ENCODE measurements at places on chromosomes 16 and 17.

DNA sequence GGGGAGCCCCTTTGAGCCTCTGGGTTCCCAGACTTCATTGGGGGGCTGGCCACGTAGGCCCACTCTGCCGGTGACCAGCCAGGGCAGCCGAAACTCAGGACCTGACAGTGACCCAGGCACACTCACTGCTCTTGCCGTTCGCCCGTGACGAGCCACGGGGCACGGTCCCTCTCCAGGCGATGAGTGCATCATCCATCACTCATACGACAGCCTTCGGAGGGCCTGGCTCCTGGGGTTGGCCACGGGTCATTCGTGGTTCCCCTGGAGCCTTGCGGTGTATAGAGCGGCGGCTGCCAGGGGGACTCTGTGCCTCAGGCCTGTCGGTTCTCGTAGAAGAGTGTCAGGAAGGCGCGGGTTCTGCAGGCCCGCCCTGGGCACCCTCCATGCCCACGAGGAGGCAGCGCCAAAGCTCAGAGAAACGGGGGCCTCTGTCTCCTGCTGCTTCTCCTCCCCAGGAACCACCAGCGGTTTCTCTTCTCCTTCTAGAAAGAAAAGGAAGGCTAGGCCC lies 11.2 kb upstream of the NUDT16L1 start:
- DNase-seq, result no peak

- DNase-seq, result no peak
Observed at GRCh38 chr17:49887086-49887743, 39.3 kb upstream of the TAC4 start.

GRCh38 chr16:80084614-80085013 lies 456.2 kb upstream of the DYNLRB2 start:
- DNase-seq, result peak; percentile 67

GRCh38 chr17:53133876-53134275 lies 688.9 kb upstream of the KIF2B start:
- DNase-seq, result no peak

GRCh38 chr17:45123930-45124796 lies 8.2 kb downstream of the PLCD3 start:
- peak; percentile 91 for DNase-seq

- DNase-seq, result no peak
Observed at GRCh38 chr16:88288303-88288702, 94.5 kb upstream of the ZNF469 start.

DNA sequence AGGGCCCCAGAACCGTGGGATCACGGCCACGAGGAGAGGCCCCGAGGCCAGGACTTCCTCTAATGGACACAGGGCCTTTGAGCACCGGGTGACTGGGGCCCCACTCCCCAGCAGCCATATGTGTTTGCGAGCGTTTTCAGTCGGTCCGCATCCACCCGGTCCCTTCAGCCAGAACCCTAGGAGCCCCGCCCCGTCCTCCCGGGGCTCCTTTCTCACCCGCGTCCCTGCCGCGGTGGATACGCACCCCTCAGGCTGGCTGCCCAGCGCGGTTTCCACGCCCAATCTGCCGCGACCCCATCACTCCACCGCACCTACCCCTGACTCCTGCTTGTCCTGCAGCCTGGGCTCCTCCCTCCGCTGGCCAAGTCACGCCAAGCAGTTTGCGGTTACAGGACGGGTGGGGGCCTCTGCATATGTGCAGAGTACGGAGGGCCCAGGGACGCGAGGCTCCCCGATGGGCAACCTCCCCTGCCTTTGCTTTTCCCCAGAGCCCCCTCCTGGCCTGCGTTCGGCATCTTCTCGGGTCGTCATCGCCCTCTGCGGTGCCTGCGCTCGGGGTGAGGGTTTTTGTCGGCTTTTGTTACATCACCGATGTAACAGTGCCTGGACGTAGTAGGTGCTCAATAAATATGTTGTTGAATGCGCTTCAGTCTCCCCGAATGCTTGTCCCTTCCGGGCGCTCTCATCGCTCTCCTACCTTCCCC lies 1.0 kb upstream of the TTYH2 start:
- DNase-seq, result peak; percentile 45

DNA sequence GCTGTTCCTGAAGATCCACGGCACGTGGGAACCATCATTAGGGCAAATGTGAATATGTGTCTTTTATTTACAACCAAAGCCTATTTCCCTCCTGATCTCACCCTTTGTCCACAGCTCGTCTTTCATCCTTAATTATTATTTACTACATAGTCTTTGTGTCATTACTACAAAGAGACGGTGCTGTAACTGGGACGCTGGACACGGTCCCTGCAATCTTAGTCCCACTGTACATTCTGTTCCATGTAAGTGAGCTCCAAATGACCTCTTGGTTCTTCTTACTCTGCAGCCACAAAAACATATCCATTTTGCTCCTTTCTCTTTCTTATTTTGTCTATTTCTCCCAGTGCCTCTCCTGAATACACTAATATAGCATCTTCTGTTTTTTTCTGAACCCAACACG lies 12.7 kb upstream of the KRT23 start:
- no peak for DNase-seq

DNA sequence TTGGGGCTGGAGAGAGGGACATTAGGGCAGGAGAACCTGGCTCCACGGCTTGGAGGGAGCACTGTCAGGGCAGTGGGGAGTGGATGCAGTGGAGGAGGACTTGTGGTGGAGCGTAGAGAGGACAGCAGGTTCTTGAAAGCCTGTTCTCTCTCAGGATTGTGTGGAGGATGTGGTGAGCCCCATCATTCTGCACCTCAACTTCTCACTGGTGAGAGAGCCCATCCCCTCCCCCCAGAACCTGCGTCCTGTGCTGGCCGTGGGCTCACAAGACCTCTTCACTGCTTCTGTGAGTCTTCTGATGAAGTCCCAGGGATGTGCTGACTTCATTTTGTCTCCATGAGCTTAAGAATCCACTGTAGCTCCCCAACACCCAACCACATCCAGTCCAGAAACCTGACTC lies 13.5 kb downstream of the COX6A2 start:
- no peak for DNase-seq

- peak; percentile 85 for DNase-seq
Observed at GRCh38 chr17:15981646-15982580, 17.6 kb downstream of the ZSWIM7 start.

DNA sequence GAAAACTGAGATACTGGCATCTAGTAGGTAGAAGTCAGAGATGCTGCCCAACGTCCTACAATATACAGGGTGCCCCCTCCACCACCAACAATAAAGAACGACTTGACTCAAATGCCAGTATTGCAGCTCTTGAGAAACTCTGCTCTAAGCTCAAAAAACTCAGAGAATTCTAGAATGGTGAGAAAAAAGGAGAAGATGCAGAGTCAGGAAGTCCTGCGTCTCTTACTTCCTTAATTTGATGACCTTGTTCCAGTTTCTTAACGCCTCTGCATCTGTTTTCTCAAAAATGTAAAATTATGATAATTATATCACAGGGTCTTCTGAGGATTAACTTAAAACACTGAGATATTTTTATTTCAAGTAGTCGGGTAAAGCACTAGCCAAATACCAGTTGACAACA lies 1.7 kb upstream of the HSBP1 start:
- no peak for DNase-seq

DNA sequence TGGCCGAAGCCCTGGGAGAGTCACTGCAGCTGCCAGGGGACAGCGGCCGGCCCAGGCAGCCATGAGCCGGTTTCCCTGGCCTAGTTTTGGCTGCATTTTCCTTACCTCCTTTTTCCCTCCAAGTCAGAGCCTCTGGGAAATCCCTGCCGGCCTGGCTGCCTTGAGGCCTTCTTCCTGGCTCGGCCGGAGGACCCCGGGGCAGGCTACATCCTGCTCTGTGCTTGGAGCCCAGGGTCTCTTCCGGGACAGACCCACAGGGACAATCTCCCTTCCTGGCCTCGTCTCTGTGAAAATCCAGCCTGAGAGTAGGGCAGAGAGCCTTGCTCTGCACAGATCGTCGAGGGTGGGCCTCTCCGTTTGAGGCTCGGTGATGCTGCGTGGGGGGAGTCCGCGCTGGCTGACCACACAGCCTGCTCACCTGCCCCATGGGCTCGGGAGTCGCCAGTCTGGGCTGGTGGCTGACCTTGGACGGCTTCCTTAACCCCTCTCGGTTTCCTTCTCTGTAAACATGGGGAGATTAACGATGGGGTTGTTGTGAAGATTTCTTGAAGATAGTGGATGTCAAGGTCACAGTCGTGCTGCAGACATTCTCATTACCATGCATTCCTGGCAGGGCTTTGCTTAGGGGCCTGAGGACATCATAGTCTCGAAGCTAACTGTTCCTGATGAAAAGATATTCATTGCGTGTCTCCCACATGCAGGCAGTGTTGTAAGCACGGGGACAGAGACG lies 34.8 kb upstream of the CIBAR2 start:
- DNase-seq, result no peak

- peak; percentile 42 for DNase-seq
Observed at GRCh38 chr17:72030067-72030899, 90.5 kb upstream of the SOX9 start.

GRCh38 chr17:20072692-20072992 lies 63.5 kb downstream of the SPECC1 start:
- no peak for DNase-seq

- no peak for DNase-seq
Observed at GRCh38 chr16:2308089-2308962, 32.2 kb downstream of the ABCA3 start.

GRCh38 chr16:59259074-59259949 lies 525.2 kb upstream of the GOT2 start:
- DNase-seq, result no peak

DNA sequence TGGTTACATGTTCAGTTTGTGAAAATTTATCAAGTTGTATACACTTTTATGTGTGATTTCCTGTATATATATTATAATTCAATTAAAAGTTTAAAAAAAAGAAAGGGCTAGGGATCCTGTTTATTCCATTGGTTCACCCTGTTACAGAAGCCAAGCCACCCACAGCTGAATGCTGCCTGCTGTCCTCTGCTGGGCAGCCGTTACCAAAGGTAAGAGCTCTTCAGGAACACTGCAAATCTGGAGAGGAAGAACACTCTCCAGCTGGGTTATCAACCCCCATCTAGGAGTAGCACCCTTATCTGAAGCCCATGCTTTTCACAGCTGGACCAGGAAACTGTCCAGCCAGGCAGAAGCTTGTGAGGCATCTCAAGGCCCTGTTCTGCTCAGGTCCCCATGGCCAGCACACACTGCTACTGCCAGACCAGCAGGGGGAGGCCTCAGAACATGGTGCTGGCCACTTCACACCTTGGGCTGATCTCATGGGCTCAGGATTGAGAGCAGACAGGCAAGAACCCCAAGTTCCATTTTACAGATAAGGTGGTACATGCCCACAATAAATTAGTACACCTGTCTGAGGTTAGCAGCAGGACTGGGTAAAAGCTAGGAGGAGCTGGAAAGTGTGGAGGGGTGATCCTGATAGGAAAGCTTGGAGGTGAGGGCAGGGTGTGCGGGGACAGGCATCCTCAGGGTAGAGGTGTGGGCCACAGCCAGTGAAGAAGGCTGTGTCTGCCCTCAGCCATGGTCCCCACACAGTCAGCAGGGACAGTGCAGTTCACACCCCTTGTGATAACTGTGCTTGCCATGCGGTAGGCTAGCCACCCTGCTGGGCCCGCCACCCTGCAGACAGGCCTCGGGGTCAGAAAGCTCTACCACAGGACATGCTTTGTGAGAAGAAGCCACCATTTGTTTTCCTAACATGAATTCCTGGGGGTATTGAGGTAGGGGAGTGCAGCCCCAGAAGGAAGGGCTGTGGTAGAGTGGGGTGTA lies 54.3 kb upstream of the SREBF1 start:
- DNase-seq, result peak; percentile 81

- DNase-seq, result no peak
Observed at GRCh38 chr17:67637901-67638641, 79.7 kb upstream of the NOL11 start.

- no peak for DNase-seq
Observed at GRCh38 chr16:49937886-49938285, 82.0 kb upstream of the ZNF423 start.

DNA sequence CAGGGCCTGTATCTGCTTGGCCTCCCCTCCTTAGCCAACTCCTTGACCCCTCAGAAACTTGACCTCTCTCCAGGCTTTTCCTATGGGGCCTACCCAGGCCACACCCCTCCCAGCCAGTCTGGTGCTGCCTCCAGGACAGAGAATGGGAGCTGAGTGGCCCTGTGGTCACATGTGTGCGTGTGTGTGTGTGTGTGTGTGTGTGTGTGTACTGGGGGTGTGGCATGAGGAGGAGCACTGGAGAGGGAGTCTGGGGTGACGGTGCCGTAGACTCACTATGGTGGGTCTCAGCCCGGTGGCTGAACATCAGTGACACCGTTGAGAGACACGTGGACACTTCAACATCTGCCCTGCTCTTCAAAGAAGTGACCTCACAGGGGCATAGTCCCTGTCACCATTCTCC lies 180.4 kb downstream of the ENGASE start:
- no peak for DNase-seq

DNA sequence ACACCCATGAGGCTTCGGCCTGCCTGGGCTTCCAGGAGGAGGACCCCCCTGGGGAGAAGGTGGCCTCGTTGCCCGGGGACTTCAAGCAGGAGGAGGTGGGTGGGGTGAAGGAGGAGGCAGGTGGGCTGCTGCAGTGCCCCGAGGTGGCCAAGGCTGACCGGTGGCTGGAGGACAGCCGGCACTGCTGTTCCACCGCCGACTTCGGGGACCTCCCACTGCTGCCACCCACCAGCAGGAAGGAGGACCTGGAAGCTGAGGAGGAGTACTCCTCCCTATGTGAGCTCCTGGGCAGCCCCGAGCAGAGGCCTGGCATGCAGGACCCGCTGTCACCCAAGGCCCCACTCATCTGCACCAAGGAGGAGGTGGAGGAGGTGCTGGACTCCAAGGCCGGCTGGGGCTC lies 41.5 kb downstream of the SREBF1 start:
- no peak for DNase-seq

- DNase-seq, result no peak
Observed at GRCh38 chr16:2709588-2709984, 10.4 kb downstream of the PRSS27 start.

GRCh38 chr16:3950343-3951193 lies 70.1 kb upstream of the CREBBP start:
- peak; percentile 99 for DNase-seq

DNA sequence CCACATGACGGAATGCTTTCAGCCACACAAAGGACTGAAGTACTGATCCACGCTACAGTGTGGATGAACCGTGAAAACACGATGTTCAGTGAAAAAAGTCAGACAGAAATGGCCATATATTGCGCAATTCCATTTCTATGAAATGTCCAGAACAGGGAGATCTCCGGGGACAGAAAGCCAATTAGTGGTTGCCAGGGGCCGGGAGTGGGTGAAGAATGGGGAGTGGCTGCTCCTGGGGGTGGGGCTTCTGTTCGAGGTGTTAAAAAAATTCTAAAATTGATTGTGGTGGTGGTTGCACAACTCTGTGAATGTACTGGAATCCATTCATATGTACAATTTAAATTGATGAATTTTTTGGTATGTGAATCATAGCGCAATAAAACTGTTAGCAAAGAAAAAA lies 154.8 kb upstream of the HSBP1 start:
- DNase-seq, result peak; percentile 18

Measured in iris pigment epithelial cell (primary cell).